A549 treated with ZK216348 at 1 μM for 4 hours (cell line): ENCODE measurements at places on chromosomes 3 and 15. TPM values are rescaled to one million over a fixed set of nuclear protein-coding genes. Genes with fewer than 3 reads are reported as not detected.

The CLDN16 gene
- total RNA-seq: 0.07 to 0.34 TPM in 2 of 5 replicates, not detected in the others

The ROPN1B gene
- not detected in 5 replicates for total RNA-seq

The GOLGA8G gene
- total RNA-seq: not detected in 5 replicates

The GRK7 gene
- not detected in 5 replicates for total RNA-seq
